ENCODE measurements at places on chromosomes 3 and 15. TPM values are rescaled to one million over a fixed set of nuclear protein-coding genes. Genes with fewer than 3 reads are reported as not detected.
A peak's percentile ranks its signal among the peaks of the same experiment; 100 is the strongest.

CCDC39 gene
- polyA plus RNA-seq, result 4.6 TPM

DNA sequence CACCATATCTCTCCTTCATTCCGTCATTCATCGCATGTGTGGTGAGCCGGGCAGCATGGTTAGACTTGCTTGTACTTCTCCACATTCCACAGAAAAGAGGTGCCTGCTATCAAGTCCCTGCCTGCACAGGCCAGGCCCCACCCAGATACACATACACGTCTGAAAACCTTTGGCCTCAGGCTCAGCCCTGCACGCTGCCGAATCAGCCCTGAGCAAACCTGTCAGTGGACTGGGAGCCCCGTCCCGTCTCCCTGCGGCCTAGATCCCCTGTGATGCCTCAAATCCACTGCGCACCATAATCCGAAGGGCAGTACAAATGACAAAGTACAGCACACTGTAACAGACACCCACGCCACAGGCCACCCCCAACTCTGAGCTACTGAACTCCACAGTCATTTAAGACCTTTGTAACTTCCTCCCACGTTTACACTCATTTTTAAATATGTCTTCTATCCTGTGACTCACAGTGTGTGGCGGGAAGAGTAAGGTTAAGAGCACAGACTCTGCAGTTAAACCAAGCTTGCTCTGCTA lies 67.1 kb downstream of the MB21D2 start:
- H3K27me3 ChIP-seq, result no peaks in the 10 kb centered on the region
- H3K27ac ChIP-seq, result no peak overlapping the region

GRCh38 chr3:107142786-107143575 lies 234.3 kb upstream of the CCDC54 start:
- H3K27me3 ChIP-seq, result no peaks in the 10 kb centered on the region
- H3K4me3 ChIP-seq, result no peak overlapping the region
- peak overlapping the region; percentile 56 for H3K27ac ChIP-seq
- DNase-seq, result peak; percentile 92
- H3K4me1 ChIP-seq, result peaks cover 13% of the 10 kb centered on the region

- H3K36me3 ChIP-seq, result no peaks in the 10 kb centered on the region
- no peaks in the 10 kb centered on the region for H3K27me3 ChIP-seq
- H3K4me1 ChIP-seq, result no peaks in the 10 kb centered on the region
Measured at GRCh38 chr3:177221744-177222143, 24.5 kb upstream of the TBL1XR1 start.

NOX5 gene
- 0.18 TPM for polyA plus RNA-seq

- H3K27me3 ChIP-seq, result no peaks in the 10 kb centered on the region
- H3K4me1 ChIP-seq, result peaks cover 10% of the 10 kb centered on the region
- no peak for DNase-seq
- no peak overlapping the region for H3K4me3 ChIP-seq
- H3K27ac ChIP-seq, result no peak overlapping the region
Measured at GRCh38 chr15:52563501-52564060, 5.2 kb downstream of the ARPP19 start.

- no peak overlapping the region for H3K4me3 ChIP-seq
- no peaks in the 10 kb centered on the region for H3K4me1 ChIP-seq
- peaks cover 56% of the 10 kb centered on the region for H3K36me3 ChIP-seq
- H3K27me3 ChIP-seq, result no peaks in the 10 kb centered on the region
- DNase-seq, result no peak
Measured at GRCh38 chr3:9386501-9387321, 10.7 kb upstream of the SETD5 start.

GRCh38 chr3:155418407-155418806 lies 124.9 kb upstream of the STRIT1 start:
- H3K4me3 ChIP-seq, result no peak overlapping the region
- no peaks in the 10 kb centered on the region for H3K36me3 ChIP-seq
- DNase-seq, result peak; percentile 79
- peaks cover 2% of the 10 kb centered on the region for H3K4me1 ChIP-seq
- H3K27ac ChIP-seq, result peak overlapping the region; percentile 25
- H3K27me3 ChIP-seq, result no peaks in the 10 kb centered on the region

- peak overlapping the region; percentile 6 for H3K4me3 ChIP-seq
- H3K4me1 ChIP-seq, result no peaks in the 10 kb centered on the region
- H3K27me3 ChIP-seq, result no peaks in the 10 kb centered on the region
- no peak overlapping the region for H3K27ac ChIP-seq
- DNase-seq, result peak; percentile 95
- no peaks in the 10 kb centered on the region for H3K36me3 ChIP-seq
Measured at GRCh38 chr15:48285329-48286214, 45.7 kb upstream of the DUT start.

DNA sequence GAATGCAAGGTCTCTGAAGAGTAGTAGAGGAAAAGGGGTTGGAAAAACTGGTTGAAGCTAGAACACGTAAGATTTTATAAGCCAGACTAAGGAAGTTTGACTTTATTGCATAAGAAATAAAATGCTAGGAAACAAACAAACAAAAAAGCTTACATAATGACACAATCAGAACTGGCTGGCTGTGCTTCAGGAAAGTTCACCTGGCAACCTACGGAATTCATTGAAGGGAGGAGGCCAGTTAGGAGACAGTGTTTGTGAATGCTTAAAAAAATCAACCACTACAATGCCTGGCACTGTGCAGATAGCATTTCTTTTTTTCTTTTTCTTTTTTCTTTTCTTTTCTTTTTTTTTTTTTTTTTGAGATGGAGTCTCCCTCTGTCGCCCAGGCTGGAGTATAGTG lies 1.9 kb upstream of the ICE2 start:
- H3K27me3 ChIP-seq, result no peaks in the 10 kb centered on the region
- H3K4me1 ChIP-seq, result peaks cover 9% of the 10 kb centered on the region
- H3K27ac ChIP-seq, result no peak overlapping the region
- H3K4me3 ChIP-seq, result no peak overlapping the region

- H3K27ac ChIP-seq, result no peak overlapping the region
- H3K4me3 ChIP-seq, result no peak overlapping the region
Measured at GRCh38 chr3:140712301-140712700, 34.4 kb downstream of the TRIM42 start.

Data from muscle of leg (tissue), 16 donors.